ENCODE measurements at places on chromosomes 13 and 19.
A peak's percentile ranks its signal among the peaks of the same experiment; 100 is the strongest.

GRCh38 chr19:9863759-9864158 is 28.6 kb downstream of the PIN1 start:
- no peak for DNase-seq

DNA sequence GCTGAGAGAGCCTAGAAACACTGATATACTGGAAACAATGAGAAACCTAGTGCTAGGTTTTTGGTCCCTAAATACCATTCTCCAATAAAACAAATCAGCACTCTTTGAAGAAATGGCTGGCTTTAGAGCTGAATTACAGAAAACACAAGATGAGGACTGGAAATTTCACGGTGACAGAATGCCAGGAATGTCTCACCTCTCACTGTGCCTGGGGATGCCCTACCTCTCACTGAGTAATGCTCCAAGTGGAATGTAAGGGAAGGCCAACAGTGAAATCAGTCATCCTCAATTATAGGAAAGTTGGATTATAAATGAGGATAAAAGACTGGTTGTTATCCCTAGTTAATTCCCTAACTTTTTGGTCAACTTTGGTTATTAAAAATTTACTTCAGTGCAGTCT is 259.0 kb downstream of the NALCN start:
- no peak for DNase-seq

DNA sequence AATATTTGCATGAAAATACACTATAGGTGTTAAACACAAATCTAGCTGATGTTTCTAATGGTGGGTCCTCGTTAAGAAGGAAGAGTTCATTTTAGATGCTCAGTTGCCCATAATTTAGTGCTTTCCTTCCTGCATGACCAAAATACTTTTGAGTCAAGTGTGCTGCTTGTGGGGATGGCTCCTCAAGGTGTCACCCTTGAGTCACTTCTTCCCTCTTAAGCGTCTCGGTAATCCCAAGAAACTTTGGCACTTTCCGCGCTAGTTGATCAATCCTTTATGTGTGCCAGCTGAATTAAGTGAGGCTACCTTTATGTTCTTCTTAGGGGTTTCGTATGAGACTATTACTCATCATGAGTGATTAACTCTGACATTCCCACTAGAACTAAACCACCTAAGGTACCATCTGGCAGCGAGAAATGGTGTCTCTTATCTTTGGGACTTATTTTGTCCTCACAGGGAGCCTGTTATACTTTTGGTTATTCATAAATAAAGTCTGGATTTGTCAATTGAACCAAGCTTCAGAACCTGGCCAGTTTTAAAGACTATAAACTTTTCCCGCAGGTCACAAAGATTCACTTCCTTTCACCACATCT is 106.8 kb downstream of the NHLRC3 start:
- DNase-seq, result no peak

GRCh38 chr13:112188298-112188610 is 121.3 kb downstream of the SOX1 start:
- DNase-seq, result no peak

- no peak for DNase-seq
These were observed 101.5 kb downstream of the HS6ST3 start for GRCh38 chr13:96191367-96191766.

DNA sequence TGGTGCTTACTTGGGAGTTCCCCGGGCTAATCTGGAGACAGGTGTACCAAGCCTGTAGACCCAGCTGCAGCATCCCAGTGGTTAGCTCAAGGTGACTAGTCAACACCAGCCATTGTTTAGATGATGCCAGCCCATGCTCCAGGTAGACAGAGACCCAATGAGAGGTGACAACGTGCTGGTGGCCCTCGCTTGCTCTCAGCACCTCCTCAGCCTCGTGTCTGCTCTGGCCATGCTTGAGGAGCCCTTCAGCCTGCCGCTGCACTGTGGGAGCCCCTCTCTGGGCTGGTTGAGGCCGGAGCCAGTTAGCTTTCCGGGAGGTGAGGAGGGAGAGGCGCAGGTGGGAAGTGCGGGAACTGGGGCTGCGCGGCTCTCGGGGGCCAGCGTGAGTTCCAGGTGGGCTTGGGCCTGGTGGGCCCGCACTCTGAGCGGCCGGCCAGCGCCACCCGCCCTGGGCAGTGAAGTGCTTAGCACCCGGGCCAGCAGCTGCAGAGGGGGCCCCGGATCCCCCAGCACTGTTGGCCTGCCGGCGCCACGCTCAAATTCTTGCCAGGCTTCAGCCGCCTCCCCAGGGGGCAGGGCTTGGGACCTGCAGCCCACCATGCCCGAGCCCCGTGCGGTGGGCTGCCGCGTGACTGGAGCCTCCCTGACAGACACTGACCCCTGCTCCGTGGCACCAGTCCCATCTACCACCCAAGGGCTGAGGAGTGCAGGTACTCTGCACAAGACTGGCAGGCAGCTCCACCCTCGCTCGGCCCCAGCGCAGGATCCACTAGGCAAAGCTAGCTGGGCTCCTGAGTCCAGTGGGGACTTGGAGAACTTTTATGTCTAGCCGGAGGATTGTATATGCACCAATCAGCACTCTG is 85.9 kb upstream of the VSTM2B start:
- DNase-seq, result no peak

- no peak for DNase-seq
These were observed 17.4 kb downstream of the PPFIA3 start for GRCh38 chr19:49136771-49137171.

- no peak for DNase-seq
These were observed 12.3 kb downstream of the KDELR1 start for GRCh38 chr19:48379058-48379457.

- no peak for DNase-seq
These were observed 397.7 kb downstream of the TDRD3 start for GRCh38 chr13:60794751-60795150.

- no peak for DNase-seq
These were observed 12.0 kb upstream of the KBTBD6 start for GRCh38 chr13:41144576-41144975.

- DNase-seq, result peak; percentile 34
These were observed 1.7 kb upstream of the LYL1 start for GRCh38 chr19:13104360-13104847.

DNA sequence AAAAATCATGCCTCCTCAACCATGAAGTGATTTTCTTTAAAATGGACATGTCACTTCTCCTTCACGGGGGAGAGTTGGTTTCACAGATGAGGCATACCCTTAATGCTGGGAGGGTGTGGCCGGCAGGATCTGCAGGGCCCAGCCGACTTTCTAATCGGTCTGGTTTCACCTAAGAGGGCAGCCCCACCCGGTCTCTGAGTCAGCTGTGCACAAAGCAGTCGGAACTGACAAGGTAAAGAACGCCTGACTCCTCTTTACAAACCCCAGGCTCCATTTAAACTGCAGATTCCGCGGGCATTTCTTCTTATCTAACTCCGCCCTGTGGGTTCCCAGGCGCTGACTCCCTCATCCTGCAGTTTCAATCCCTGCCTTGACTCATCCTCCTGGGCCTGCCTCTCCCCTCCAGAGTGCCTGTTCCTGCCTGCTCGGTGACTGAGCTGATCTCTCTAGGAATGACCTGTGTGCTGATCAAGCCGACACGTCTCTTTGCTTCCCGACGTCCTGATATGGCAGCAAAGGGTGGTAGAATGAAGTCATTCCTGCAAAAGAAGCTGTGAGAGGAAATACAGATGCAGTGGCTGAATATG is 63.4 kb downstream of the EFNB2 start:
- no peak for DNase-seq

- no peak for DNase-seq
These were observed 31.8 kb downstream of the PEX11G start for GRCh38 chr19:7456964-7457541.

DNA sequence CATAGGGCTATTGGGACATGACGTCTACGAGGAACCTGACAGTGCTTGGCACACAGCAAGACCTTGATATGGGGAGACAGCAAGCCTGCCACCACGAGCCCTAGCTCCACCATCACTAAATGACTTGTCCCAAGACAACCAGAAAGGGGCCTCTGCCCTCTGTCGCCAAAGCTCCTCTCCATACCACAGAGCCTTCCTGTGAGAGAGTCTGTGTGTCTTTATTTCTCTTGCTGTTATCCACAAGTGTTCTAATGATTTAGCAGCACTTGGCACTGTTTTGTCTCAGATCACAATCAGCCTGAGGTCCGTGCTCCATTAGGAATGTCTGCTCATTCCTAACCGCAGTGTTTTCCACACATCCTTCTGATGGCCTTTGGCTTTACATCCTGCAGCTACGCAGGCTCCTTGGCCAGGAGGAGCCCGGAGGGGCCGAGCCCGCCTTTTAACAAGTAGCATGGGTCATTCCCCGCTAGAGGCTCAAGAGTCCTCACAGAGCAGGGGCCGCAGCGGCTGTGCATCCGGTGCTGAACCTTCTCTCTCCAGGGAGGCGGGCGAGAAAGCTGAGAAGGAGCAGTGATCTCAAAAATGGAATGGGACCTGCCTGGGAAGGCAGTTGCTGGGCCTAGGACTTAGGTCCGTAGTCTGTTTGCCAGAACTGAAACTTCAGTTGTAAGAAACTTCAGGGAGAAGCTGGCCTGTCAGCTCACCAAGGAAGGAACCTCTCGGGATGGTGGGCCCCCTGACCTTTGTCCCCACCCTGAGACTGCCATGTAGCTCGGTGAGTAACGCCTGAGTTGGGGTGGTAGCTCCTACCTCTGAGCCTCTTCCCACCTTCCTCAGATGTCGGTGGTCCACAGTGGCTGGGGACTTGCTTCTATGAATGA is 61.1 kb upstream of the HMGB1 start:
- DNase-seq, result no peak

DNA sequence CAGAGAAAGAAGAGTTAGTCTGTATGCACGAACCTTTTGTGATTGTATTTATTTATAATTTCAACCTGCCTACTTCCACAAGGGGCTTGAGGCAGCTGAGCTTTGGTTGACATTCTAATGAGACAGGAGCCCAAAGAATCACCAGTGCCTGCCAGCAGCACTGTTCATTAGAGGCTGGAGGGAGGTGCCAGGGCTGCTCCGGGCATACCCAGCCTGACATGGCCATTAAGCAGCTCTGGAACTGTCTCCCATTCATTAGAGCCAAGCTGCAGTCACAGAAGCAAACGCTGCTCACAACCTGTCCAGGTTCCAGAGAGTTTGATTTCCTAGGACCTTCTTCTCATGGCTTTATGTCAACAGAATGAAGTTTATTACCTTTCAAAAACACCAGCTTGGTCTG is 425.5 kb downstream of the RFC3 start:
- no peak for DNase-seq

DNA sequence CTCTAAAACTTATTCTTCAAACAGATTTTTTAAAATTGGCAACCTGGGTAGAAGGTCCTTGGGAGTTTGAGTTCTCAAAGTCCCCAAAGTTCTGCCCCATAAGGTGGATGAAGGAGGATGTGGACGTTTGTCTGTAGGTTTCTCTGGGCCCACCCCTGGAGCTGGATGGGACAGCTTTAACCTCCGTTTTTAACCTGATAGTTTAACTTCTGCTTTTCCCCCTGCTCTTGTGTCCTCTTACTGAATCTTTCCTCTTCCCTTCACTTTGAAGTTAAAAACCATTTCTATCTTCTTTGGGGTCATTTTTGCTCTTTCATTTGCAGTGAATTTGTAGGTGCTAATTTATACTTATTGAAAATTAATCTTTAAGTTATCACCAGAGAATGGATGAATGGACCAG is 79.1 kb downstream of the ESD start:
- no peak for DNase-seq

GRCh38 chr19:29247872-29248271 is 34.9 kb upstream of the UQCRFS1 start:
- DNase-seq, result no peak

GRCh38 chr13:43273362-43273761 is 250.0 kb downstream of the DNAJC15 start:
- DNase-seq, result no peak

GRCh38 chr19:7480970-7481255 is 7.9 kb downstream of the PEX11G start:
- no peak for DNase-seq

DNA sequence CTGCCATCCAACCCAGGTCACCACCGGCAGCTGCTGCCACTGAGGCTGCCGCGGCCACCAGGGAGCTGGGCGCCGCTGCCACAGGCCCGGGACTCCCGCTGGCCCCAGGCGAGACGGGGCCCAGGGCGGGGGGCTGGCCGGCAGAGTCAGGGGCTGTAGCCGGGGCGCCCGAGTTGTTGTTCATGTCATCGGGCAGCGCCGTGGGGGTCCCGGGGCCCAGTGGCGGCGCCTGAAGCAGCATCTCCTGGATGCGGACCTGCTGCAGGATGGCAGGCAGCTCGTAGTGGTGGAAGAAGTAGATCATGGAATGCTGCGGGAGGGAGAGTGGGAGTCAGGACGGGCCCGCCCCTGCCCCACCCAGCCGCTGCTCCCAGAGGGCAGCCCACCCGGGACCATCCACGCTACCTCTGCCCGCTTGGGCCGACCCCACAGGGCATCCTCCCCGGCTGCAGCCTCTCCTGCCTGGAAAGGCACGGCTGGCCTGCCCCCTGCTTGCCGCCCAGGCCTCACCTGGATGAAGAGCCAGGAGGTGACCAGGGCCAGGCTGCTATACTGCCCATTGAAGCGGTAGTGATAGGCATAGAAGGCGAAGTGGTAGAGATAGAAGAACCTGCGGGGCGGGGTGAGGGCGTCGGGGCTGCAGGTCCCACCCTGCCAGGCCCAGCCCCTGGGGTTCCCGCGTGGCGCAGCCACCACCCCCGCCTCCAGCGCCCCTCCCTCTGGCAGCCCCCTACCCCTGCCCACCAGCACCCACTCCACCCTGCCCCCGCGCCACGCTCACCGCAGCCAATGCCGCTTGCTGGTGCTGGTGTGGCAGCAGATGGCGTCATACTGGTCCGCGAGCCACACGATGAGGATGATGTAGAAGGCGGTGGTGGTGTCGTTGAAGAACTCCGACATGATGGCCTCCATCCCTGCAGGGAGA is 10.1 kb downstream of the TMEM259 start:
- DNase-seq, result no peak

DNA sequence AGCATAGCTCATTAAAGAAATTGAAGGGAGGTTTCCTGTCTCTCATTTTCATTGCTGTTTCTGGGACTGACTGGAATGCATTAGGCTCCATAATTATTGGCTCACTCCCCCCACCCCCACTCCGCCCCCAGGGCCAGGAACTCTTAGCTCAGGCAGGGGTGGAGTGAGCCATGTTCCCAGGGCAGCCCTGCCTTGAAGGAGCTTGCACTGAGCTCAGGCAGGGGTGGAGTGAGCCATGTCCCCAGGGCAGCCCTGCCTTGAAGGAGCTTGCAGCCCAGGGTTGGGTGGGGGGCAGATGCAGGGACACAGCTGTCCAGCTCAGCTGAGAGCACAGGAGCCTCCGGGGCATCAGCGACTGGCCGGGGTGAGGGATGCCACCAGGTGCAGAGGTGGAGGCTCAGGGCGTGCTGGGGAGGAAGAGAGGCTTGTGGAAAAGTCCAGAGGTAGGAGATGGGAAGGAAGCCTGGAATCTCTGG is 39.1 kb upstream of the TFDP1 start:
- no peak for DNase-seq

DNA sequence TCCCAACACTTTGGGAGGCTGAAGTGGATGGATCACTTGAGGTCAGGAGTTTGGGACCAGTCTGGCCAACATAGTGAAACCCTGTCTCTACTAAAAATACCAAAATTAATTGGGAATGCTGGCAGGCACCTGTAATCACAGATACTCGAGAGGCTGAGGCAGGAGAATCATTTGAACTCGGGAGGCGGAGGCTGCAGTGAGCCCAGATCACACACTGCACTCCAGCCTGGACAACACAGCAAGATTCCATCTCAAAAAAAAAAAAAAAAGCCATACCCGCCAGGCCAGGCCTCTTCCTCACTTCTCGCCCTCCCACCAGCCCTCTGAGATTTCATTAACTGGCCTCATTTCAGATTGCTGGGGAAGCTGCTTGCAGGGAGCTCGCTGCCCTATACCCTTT is 7.7 kb upstream of the RELB start:
- no peak for DNase-seq

All from activated CD4-positive, CD25-positive, alpha-beta regulatory T cell treated with anti-CD3 and anti-CD28 coated beads, Interleukin-2, amount 50 U/mL, for 16 hours (primary cell).